ENCODE measurements at places on chromosomes 4 and X.

GRCh38 chr4:6201580-6202091, 1.3 kb upstream of the JAKMIP1 start:
- H3K27me3 ChIP-seq = peaks cover 22% of the 10 kb centered on the region
- no peak for DNase-seq
- H3K4me3 ChIP-seq = no peak overlapping the region
- no peak overlapping the region for H3K27ac ChIP-seq
- H3K36me3 ChIP-seq = no peaks in the 10 kb centered on the region
- H3K4me1 ChIP-seq = 0 out of 2 replicates have a peak, but pooled peaks cover 3% of the 10 kb centered on the region

GRCh38 chrX:66012094-66012534, 27.8 kb downstream of the VSIG4 start:
- H3K27me3 ChIP-seq = no peaks in the 10 kb centered on the region
- no peak overlapping the region for H3K27ac ChIP-seq
- H3K4me3 ChIP-seq = no peak overlapping the region
- H3K36me3 ChIP-seq = no peaks in the 10 kb centered on the region
- no peak for DNase-seq

GRCh38 chrX:17674601-17675000, 62.7 kb upstream of the SCML1 start:
- H3K36me3 ChIP-seq = no peaks in the 10 kb centered on the region
- no peak overlapping the region for H3K4me3 ChIP-seq
- DNase-seq = no peak
- no peaks in the 10 kb centered on the region for H3K27me3 ChIP-seq
- no peaks in the 10 kb centered on the region for H3K4me1 ChIP-seq

- H3K36me3 ChIP-seq = peaks cover 20% of the 10 kb centered on the region
- H3K4me1 ChIP-seq = peaks cover 31% of the 10 kb centered on the region
- H3K4me3 ChIP-seq = peak overlapping the region; percentile 100
- no peaks in the 10 kb centered on the region for H3K27me3 ChIP-seq
Measured at GRCh38 chr4:82890528-82890900, 439 bp downstream of the SEC31A start.

GRCh38 chr4:126405369-126405982, 1090.7 kb downstream of the FAT4 start:
- H3K27me3 ChIP-seq = no peaks in the 10 kb centered on the region
- no peak overlapping the region for H3K27ac ChIP-seq
- DNase-seq = no peak
- H3K4me3 ChIP-seq = no peak overlapping the region
- no peaks in the 10 kb centered on the region for H3K36me3 ChIP-seq

DNA sequence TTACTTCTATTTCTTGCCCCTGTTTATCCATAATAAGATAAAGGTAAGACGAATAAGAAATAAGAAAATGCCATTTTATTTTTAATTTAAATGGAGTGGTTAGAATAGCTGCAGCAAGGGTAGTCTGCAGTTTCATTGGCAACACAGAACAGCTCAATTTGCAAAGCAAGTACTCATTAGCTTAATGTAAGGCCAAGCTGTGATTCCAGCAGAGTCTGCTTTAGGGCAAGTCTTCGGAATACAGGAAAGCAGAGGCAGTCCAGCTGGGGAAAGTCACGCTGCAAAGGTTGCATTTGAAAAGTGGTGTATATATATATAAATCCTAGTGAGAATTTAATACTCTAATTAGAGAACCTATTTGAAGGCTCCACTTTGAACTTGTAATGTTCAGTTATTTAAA, 59.0 kb downstream of the ANXA10 start:
- no peak overlapping the region for H3K27ac ChIP-seq
- peaks cover 4% of the 10 kb centered on the region for H3K4me1 ChIP-seq
- H3K36me3 ChIP-seq = no peaks in the 10 kb centered on the region
- no peak for DNase-seq
- no peak overlapping the region for H3K4me3 ChIP-seq
- H3K27me3 ChIP-seq = no peaks in the 10 kb centered on the region

DNA sequence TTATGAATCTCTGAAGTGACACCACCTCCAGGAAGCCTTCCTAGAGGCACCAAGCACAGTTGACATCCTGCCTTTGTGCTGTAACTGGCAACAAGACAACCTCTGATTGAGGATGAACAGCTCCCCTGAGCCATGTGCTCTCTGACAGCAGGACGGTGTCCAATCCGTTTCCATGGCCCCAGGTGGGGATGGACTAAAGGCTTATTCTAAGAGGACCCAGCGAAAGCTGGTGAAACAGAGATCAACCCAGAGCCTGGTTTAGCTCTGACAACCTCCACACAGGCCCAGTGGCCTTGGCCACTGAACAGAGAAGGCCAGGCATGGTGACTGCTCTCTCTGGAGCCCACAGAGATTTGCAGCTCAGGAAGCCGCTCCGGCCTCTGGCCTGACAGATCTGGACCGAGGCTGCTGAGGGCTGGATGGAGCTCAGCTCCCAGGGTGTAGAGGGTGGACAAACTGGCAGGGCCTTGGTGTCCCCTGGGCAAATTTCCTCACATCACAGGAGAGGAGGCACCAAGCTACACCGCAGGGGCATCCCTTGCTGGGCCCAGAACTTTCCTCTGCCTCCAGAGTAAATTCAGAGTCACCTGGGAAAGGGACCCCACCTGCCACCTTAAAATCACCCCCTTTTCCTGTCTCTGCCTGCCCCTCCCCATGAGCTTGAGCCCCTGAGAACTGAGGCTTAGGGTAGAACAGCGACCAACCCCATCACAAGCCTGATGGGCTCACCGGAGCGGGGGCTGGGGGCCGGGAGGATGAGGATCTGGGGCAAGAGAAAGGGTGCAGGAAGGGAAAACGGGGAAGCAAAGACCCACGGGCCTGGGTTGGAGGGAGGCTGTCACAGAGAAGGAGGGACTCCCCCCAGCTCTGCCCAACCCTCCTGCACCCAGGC, 40.2 kb downstream of the HMX1 start:
- no peaks in the 10 kb centered on the region for H3K36me3 ChIP-seq
- H3K4me1 ChIP-seq = no peaks in the 10 kb centered on the region
- no peak overlapping the region for H3K4me3 ChIP-seq
- no peak for DNase-seq
- no peaks in the 10 kb centered on the region for H3K27me3 ChIP-seq
- no peak overlapping the region for H3K27ac ChIP-seq

DNA sequence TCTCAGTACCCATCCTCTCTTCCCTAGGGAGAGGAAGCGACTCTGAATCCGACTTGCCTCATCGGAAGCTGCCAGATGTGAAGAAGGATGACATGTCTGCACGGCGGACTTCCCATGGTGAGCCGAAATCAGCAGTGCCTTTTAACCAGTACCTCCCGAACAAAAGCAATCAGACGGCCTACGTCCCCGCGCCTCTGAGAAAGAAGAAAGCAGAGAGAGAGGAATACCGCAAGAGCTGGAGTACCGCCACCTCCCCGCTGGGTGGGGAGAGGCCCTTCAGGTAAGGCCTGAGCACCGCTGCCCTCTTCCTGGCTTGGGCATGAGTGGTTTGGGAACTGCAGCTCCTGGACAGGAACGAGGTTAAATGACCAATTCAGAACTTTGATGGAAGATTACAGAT, 81.2 kb downstream of the LIMCH1 start:
- H3K27ac ChIP-seq = no peak overlapping the region
- H3K4me1 ChIP-seq = no peaks in the 10 kb centered on the region
- H3K4me3 ChIP-seq = no peak overlapping the region
- DNase-seq = no peak
- no peaks in the 10 kb centered on the region for H3K36me3 ChIP-seq
- H3K27me3 ChIP-seq = no peaks in the 10 kb centered on the region

DNA sequence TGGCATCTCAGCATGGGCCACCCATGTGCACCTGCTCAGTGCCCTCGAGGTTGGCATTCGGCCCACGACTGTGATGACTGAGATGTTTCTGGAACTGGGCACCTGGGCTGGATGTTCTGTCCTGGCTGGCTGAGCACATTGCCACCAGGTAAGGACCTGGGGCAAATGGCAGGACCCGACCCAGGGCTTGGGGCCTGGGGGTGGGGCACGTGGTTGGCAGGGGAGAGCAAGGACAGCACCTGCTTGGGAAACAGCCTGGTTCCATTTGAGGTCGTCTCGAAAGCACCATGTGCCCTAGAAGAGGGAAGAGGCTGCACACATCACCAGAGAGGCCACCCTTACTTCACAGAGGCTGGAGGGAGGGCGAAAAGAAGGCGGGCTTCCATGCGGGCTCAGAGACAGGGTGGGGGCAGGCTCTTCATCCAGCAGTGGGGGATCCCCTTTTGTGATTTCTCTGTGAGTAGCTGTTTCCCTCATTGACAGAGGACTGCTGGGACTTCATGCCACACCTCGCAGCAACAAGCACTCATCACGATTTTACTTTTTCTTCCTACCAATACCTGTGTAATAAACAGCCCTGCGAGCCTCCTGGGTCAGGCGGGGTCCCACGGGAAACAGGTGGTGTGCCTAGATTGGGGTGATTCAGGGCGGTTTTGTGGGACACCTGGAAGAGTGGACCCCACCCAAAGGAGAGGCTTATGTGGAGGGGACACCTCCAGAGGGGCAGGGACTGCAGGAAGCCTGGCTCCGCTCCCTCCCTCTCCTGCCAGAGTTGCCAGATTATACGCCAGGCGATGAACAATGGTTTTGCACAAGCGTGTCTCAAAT, 12.0 kb downstream of the TMEM187 start:
- H3K36me3 ChIP-seq = no peaks in the 10 kb centered on the region
- H3K4me1 ChIP-seq = no peaks in the 10 kb centered on the region
- H3K27me3 ChIP-seq = no peaks in the 10 kb centered on the region
- H3K4me3 ChIP-seq = no peak overlapping the region
- no peak for DNase-seq
- no peak overlapping the region for H3K27ac ChIP-seq

DNA sequence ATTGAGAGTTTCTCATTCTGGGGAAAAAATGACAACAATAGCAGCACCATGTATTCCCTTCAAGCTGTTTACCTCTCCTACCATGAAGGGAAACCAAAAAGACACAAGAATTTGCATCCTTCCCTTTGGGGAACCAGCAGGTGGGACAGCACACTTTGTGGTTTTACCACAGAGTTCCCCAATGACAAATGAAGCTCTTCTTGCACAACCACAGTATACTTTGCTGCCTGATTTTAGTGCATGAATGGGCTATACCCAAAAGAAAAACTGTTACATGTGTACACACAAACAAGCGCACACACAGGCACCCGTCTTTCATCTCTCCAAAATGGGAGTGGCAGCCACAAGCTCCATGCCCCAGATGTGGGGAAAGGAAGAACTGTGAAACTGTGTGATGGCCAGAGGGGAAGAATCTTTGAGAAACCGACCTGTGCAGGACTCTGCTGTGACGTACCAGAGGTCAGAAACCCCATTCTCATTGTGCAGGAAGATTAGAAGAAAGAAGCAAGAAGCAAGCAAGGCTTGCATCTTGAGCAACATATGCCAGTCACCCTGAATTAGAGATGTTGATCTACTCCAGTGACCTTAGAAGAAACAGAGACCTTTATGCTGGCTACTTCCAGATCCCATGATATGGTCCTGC, 2.7 kb upstream of the MAML3 start:
- no peaks in the 10 kb centered on the region for H3K27me3 ChIP-seq
- H3K36me3 ChIP-seq = no peaks in the 10 kb centered on the region
- H3K27ac ChIP-seq = no peak overlapping the region

Data from PC-3 (cell line).